ENCODE measurements at places on chromosomes 1 and 21.

DNA sequence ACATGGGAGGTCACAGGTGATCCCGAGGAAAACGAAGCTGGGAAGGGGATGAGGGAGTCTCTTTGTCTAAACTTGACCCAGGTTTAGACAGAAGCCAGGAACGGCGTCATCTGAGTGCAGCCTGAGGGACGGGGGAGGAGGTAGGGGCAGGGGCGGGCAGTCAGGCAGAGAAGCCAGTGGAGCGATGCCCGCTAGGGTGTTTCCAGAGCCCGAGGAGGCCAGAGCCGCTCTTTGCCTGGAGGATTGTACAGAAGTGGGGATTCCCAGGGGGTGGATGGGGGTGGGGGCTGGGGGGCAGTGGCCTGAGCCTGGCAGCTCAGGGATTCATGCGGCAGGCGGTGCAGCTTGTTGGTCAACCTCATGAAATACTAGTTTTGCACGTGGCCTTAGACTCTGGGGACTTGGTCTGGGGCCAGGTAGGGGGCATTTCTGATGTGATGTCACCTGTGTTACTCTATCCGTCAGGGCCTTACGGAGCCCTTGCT, 58.4 kb downstream of the VPS26C start:
- no peak for DNase-seq

GRCh38 chr1:35725596-35725995, 6.9 kb upstream of the C1orf216 start:
- DNase-seq: peak; percentile 51

- no peak for DNase-seq
Measured at GRCh38 chr1:109207467-109208103, 6.1 kb upstream of the SARS1 start.

DNA sequence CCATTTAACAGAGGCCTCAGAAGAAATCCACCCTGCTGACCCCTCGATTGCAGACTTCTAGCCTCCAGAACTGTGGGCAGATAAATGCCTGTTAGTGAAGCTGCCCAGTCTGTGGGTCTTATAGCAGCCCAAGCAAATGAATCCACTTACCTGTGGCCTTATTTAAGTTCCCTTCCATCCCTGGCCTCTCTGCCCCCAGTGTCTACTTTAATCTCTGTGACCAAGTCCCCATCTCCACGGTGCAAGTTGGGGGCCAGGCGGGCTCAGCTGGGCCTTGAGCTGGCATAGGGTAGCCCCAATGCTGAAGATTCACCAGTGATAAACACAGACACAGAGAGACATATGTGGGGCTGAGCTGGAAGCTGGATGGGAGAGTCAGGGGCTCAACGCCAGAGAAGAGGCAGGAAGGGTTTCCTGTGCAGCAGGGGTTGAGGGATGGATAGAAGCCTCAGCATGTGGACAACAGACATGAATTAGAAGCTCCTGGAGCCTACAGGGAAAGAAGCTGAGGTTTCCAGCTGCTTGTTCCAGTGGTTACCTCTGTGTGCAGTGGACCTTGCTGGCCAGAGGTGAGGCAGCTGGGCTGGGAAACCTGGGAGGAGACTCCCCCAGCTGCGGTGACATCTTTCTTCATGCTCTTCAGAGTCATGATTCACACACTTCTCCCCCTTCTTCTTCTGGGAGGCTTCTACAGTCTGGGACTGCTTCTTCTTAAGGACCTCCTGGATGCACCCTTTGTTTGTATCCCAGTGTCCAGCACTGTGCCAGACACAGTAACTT, 13.4 kb upstream of the B3GALT5 start:
- no peak for DNase-seq

- DNase-seq: no peak
Measured at GRCh38 chr1:67335411-67335810, 27.7 kb downstream of the IL12RB2 start.

GRCh38 chr1:110425612-110426152, 18.2 kb upstream of the LAMTOR5 start:
- DNase-seq: no peak

DNA sequence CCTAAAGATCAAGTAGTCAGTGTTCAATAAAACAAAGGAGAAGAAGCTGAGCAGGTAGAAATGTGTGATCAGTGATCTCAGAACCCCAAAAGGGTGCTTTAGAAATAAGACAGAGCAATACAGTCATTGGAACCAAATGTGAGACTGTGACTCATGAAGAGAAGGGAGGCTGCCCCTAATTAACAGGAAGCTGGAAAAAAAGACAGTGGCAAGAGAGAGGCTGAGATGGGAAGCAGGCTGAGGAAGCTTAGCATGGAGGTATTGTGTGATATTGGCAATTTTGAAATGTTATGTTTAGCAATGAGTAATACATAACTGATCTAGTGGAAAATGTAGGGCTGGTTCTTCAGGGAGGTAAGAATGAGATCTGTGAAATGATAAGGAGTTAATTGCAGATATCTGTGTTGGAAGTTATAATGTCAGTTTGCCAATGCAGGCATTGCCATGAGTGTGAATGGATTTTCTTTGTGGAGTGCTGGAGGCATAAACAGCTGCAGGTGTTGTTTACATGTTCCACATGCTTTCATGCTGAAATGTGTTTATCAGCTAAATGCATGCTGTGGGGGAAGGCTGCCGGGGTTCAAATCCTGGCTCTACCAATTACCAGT, 90.6 kb upstream of the CACNA1E start:
- DNase-seq: peak; percentile 3

GRCh38 chr1:76110666-76111065, 36.1 kb downstream of the ST6GALNAC3 start:
- peak; percentile 60 for DNase-seq

DNA sequence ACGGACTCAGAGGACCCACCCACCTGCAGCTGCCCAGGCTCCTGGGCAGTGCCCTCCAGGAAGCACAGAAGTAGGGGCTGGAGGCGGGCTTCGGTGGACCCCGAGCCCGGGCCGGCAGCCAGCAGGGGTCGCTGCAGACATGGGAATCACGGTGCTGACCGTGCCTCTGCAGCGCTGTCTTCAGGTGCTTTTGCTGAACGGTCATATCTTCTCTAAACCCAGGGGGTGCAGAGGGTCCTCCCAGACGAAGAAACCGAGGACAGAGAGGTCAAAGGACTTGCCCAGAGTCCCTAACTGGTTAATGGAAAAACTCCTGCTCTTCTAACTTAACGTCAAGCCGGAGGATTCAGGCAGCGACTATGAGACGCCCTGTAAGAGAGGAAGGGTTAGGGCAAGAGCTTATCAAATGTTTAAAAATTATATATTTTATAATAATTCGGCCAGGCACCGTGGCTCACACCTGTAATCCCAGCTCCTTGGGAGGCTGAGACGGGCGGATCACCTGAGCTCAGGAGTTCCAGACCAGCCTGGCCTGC, 21.5 kb upstream of the LEFTY2 start:
- DNase-seq: no peak

DNA sequence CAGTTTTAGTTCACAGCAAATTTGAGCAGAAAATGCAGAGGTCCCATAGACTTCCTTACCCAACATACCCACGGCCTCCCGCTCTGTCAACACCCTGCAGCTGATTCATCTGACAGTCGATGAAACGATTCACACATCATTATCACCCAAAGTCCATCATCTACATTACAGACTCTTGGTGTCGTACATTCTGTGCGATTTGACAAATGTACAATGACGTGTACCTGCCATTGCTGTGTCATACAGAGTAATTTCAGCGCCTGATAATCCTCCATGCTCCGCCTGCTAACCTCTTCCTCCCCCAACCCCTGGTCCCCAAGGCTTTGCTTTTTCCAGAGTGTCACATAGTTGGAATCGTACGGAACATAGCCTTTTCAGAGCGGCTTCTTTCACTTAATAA, 94.7 kb upstream of the SLC25A33 start:
- peak; percentile 72 for DNase-seq

- DNase-seq: no peak
Measured at GRCh38 chr1:110240476-110241210, 30.5 kb downstream of the KCNC4 start.

DNA sequence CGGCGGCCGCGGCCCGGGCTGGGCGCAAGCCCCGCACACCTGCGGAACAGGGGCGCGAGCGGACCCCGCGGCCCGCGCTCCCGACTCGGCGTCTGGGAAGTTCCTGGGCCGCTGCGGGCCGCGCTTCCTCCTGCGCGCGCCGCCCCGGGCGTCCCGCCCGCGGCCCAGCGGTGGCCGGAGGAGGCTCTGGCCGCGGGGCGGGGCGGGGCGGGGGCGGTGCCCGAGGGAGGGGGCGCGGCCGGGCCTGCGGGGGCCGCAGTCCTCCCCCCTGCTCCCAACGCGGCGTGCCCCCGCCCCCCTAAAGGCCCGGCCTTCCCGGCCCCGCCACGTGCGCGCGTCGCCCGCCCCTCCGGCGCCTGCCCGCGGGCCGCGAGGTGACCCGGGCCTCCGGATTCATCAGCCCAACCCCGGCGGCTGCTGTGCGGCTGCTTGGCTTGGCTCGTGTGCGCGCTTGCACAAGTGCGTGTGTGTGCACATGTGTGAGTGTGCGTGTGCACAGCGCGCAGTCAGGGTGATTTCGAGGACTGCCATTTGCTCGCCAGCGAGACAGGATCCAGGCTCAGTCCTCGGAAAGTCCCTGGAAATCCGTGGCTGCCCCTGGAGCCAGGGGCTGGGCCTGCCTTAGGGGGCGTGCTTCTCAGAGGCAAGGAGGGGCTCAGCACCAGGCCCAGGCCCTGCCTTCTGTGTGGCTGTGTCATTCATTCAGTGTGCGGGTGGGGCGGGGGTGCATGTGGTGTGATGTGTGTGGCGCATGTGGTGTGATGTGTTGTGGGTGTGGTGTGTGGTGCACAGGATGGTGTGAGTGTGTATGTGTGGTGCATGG, at the start of gene C2CD2:
C2CD2 (minus strand) TSS at position 188 of the 823 bp plus-strand sequence. CDS start 370 bp downstream, outside the sequence.
- DNase-seq: peak; percentile 84

- peak; percentile 46 for DNase-seq
Measured at GRCh38 chr1:83029916-83030315, 969.0 kb downstream of the TTLL7 start.

DNA sequence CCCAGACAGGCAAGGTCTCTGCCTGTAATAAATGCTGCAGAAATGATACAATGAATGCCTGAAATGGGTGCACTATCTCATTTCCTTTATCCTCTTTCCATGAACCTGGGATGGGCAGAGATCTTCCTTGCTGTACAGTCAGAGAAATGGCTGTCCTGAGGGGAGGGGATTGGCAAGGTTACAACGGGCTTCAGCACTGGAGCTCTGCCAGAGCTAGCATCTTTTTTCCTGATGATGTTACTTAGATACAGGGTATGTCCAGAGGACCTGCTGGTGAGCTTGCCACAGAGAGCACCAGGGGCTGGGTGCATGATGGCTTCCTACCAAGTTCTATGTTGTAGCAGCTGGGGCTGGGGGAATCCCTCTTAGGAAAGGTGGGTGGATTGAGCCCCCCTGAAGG, 115.1 kb downstream of the PLXNA2 start:
- DNase-seq: no peak

DNA sequence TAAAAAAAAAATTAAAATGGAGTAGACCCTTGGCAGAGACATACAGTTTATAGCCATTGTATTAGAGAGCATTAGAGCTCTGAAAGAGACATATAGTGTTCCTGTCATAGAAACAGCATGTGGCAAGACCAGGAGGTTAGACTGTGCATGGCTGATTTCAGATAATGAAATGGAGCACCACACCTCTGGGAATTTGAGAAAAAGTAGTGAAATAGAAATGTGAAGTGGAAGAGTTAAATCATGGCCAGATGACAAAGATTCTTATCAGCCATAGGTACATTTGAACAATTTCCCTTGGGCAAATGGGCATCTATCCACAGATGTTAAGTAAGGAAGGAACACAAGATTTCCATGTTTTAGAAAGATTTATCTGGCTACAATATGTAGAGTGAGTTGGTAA, 1083.1 kb downstream of the PLA2G4A start:
- DNase-seq: no peak

GRCh38 chr1:211832661-211833060, 2.1 kb upstream of the LPGAT1 start:
- DNase-seq: no peak

DNA sequence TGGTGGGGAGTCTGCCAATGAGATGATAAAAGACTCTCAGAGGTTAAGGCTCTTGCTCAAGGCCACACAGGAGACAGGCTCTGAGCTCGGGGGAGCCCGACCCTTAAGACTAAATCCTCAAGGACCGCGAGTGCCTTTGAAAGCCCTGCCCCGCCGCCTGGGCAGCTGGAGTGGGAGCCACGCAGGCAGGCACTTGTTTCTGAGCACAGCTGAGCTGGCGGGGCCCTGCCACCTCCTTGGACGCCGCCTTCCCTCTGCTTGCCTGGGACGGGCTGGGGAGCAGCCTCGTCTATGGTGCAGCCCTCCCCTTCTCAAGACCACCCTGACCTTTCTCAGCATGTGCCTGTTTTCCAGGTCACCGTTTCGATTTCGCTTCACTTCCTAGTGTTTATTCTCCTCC, 169.3 kb downstream of the CAMTA1 start:
- no peak for DNase-seq

GRCh38 chr1:58082596-58082995, 463.9 kb downstream of the OMA1 start:
- no peak for DNase-seq

DNA sequence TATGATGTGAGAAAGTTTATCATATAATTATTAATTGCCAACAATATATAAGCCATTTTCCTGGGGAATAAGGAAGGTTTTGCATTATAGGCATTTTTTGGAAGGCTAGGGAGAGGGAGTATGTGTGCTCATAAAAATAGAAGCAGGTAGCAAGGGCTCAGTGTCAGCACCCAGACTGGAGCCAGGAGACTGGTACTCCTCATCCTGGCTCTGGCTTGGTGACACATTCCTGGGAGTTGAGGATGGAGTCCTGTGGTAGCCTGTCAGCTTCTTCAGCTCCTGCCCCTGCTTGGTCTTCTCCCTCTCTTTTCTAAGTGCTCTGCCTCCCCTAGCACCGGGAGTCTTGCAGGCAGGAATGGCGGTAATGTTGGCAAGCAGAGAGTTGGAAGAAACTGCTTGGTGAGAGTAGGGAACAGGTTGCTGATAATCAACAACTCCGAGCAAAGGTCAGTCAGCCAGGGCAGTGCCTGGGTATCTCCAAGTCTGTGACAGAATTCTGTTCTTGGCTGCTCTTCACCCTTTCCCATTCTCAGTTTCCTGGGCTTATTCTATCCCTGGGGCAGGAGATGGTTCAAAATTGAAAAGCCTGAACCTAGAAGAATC, 23.0 kb downstream of the GIPC2 start:
- DNase-seq: no peak

- no peak for DNase-seq
Measured at GRCh38 chr1:95451054-95451453, 217.0 kb downstream of the RWDD3 start.

DNA sequence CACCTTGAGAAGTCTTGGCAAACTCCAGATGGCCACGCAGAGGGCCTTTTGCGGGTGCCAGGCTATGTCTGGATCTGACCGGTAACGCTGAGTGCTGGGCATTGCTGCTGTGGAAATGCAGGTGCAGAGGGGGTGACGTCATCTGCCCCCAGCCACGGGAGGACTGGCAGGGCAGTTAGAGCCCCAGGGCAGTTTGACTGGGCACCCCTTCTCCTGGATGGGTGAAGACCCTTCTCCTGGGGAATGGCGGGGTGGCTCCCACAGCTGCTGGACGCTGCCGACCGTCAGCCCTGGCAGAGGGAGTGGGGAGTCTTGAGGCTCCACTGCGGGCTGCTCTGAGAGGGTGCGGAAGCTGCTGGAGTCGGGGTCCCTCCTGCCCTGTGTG, 12.6 kb upstream of the EDN2 start:
- no peak for DNase-seq

- DNase-seq: peak; percentile 26
Measured at GRCh38 chr21:34008618-34009017, 64.8 kb upstream of the MRPS6 start.

- no peak for DNase-seq
Measured at GRCh38 chr1:154784416-154784815, 85.7 kb downstream of the KCNN3 start.

All from fibroblast of skin of right biceps (primary cell).